ENCODE measurements at places on chromosomes 1 and 21.
A peak's percentile ranks its signal among the peaks of the same experiment; 100 is the strongest.

DNA sequence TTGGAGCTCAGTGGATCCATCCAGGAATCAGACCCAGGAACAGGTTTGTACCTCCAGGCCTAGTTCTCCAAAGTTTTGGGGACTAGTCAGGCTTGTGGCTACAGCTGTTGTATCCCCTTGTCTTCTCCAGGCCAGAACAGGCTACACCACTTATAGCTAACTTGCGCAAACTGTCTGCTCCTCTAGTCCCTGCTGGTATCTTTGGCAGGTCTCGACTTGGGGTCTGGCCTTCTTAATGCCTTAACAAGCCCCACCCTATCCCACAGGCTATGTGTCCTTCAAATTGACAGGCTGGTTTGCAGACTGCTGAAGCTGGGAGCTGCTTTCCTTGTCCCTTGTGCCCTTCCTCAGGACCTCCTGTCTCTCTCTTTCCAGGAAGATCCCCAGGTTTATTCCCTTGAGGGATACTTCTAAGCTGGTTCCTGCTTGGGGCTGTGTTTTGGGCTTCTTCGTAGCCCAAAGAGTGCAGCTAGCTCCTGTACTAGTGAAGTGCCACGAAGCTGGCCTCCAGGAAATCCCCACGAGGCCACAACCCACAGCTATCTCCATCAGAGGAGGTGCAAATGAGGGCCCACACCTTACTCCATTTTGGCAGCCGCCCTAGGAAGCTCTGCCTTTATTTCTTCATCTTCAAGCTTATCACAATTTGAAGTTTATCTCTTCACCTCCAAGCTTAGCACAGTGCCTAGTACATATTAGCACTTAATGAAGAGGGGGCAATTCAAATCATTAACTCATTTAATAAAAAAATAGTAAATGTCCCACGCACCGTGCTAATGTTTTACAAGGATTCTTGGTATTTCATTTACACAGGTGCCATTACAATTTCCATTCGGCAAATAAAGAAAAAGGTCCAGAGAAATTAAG lies 683 bp upstream of the DMAP1 start:
- no peak for DNase-seq

DNA sequence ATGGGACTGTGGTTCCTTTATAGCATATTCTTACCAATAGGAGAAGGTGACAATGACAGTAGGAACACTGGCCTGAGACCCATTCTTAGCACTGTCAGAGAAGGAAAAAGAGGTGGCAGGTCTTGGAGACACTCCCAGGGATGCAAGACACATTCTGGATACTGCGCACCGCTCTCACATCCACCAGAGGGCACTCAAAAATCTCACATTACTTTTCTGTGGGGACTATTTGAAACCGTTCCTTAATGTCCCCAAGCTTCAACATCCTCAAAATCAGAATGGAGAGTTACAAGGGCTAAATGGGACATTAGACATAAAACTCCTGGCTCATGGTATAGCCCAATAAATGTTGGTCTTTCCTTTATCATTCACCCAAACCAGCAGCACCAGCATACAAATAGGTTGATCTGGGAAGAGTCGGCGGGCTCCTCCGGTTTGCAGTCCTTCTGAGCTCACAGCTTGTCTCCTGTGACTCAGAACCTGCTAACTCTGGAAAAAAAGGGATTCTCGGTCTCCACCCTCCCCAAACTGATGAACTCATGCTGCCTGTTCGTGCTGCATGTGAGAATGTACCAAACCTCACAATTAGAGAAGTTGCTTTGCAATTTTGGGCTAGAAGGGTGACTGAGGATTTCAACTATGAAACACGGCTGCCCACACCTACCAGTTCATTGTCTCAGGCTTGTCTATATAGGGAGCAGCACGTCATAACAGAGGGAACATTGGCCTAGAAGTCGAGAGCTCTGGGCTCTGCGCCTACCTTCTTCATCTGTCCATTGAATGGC lies 40.2 kb downstream of the IL12RB2 start:
- peak; percentile 47 for DNase-seq

GRCh38 chr1:202691816-202692215 lies 18.4 kb downstream of the SYT2 start:
- peak; percentile 26 for DNase-seq

DNA sequence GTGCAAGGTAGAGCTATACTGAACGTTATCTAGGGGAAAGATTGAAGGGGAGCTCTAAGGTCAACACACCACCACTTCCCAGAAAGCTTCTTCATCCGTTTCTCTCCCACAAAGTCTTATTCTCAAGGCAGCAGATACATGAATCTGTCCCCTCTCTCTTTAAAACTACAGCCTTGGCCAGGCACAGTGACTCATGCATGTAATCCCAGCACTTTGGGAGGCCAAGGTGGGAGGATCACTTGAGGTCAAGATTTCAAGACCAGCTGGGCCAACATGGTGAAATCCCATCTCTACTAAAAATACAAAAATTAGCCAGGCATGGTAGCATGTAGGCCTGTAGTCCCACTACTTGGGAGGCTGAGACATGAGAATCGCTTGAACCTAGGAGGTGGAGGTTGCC lies 8.1 kb downstream of the CYP4X1 start:
- DNase-seq = no peak

DNA sequence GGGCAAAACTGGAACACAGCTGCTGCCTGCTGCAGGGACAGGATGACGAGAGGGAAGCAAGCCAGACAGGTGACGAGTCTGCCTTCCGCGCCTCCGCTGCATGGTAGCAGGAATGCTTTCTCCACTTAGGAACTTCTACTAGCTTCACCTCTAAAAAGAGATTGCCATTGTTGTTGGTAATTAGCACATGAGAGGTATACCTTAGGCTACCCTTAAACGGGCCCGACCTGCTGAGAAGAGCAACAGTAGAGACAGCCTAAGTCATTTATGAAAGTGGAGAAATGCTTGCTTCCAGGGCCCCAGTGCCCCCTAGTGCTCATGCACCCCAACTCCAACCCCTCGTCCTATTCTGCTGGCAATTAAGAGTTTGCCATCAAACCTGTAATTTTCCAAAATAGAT lies 96.9 kb upstream of the AKT3 start:
- no peak for DNase-seq

- DNase-seq = no peak
These were observed 11.2 kb upstream of the SLAMF9 start for GRCh38 chr1:159965263-159965662.

DNA sequence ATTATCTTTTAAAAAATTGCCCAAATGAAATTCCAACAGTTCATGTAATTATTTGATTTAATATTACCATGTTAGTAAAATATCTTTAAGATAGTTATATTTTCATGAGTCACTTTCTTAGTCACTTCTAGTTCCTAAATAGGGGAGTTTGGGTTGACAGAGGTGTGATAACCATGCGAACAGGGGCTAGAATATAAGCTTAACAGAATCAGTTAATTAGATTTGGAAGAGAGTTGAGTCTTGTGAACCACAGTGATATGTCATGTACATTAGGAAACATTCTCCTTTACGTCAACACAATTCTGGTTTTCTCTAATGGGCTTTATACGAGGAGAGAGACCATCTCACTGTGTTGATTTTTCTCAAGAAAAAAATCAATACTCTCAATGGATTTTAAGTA lies 64.8 kb upstream of the ZNF281 start:
- no peak for DNase-seq

- DNase-seq = no peak
These were observed 28.8 kb downstream of the COP1 start for GRCh38 chr1:176178316-176178715.

GRCh38 chr1:209462433-209462832 lies 121.1 kb upstream of the CAMK1G start:
- no peak for DNase-seq

- DNase-seq = no peak
These were observed 36.3 kb upstream of the PCBP3 start for GRCh38 chr21:45607021-45607908.

DNA sequence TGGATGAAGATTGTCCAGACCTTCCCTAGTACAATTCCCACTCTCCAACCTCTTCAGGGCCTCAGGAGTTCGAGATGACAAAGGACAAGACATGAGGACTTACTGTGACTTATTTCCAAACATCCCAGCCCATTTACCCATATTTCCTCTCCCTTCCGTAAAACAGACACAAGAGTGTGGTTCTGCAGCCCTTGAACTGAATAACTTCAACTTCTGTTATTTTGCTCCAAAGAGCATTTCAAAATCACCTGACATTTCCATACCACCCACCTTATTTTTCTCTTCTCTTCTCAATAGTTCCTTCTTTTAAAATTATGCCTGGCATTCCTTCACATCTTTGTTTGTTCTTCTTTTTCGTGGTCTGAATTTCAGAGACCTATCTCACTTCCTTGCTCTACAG lies 8.7 kb upstream of the OR10K2 start:
- DNase-seq = no peak

GRCh38 chr1:229068270-229068987 lies 202.5 kb upstream of the RAB4A start:
- DNase-seq = no peak

DNA sequence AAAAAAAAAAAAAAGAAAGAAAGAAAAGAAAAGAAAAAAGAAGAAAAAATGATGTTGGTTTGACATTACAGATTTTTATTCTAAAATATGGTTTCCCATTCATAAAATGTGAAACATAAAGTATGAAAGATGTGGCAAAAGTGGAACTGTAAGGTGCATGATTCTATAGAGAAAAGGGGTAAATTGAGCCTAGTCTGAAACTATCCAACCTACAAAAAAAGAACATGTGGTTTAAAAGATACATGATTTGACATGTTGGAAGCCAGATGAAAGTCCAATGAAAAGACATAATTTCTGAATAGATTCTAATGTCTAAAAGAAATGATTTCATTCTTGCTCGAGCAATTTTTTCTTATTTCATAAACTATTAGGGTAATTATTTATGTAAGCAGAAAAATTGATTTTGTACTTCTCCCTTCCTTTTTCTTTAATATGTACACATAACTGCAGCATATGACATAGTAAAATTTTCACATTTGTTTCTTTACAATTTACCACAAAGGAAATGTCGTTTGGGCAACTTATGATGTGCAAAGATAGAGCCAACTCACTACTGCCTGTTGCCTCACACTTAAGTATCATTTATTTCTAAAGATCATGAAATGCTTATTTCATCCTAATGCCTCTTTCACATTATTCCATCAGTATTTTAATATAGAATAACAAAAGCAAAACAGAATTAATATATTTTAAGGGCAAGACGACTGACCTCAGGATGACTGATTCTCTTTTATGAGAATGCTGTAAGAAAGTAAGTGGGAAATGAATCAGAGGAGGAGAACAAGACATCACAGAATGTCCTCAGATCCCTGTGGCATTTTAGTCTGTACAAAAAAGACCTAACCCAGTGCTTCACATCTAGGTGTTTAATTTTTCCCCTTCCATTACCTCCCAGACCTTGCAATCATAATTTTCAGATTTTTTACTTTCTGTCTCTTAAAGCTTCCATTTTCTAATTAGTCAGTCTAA lies 165.8 kb upstream of the HMCN1 start:
- no peak for DNase-seq

GRCh38 chr21:36437745-36438128 lies 42.2 kb downstream of the CLDN14 start:
- DNase-seq = no peak

- no peak for DNase-seq
These were observed 392.7 kb upstream of the LRRC7 start for GRCh38 chr1:69175053-69175452.

DNA sequence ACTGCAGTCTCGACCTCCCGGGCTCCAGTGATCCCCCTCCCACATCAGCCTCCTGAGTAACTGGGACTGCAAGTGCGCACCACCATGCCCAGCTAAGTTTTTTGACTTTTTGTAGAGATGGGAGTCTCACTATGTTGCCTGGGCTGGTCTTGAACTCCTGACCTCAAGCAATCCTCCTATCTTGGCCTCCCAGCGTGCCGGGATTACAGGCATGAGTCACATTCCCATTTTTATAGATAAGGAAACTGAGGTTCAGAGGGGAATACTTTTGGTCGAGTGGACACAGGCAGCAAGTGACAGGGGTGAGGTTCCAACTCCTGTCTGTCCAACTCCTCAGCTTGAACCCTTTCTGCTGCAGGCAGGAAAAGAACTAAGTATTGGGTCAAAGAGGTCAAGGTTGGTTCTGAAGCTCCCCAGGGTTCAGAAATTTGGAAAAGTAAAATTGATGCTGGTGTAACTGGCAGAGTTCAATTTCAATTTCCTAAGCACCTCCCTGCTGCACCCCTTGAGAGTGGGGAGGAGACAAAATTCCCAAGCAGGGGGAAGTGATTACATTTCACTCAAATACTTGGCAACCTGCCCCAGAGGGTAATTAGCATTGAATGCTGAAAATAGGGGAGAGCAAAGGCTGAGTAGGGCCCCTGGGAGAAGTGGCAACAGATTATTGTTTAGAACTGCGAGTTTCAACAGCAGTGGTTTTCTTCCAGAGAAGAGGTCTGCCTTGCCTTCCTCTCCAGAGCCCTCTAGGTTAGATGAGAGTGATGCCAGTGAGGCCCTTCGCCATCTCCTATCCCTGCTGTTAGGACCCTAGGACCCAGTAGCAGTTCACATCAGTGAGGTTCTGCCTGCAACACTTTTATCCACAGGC lies 17.5 kb upstream of the ALPL start:
- peak; percentile 89 for DNase-seq

- no peak for DNase-seq
These were observed 119.3 kb downstream of the SYT2 start for GRCh38 chr1:202590975-202591411.

GRCh38 chr1:121417325-121417923 lies 232.6 kb downstream of the SRGAP2C start:
- no peak for DNase-seq

DNA sequence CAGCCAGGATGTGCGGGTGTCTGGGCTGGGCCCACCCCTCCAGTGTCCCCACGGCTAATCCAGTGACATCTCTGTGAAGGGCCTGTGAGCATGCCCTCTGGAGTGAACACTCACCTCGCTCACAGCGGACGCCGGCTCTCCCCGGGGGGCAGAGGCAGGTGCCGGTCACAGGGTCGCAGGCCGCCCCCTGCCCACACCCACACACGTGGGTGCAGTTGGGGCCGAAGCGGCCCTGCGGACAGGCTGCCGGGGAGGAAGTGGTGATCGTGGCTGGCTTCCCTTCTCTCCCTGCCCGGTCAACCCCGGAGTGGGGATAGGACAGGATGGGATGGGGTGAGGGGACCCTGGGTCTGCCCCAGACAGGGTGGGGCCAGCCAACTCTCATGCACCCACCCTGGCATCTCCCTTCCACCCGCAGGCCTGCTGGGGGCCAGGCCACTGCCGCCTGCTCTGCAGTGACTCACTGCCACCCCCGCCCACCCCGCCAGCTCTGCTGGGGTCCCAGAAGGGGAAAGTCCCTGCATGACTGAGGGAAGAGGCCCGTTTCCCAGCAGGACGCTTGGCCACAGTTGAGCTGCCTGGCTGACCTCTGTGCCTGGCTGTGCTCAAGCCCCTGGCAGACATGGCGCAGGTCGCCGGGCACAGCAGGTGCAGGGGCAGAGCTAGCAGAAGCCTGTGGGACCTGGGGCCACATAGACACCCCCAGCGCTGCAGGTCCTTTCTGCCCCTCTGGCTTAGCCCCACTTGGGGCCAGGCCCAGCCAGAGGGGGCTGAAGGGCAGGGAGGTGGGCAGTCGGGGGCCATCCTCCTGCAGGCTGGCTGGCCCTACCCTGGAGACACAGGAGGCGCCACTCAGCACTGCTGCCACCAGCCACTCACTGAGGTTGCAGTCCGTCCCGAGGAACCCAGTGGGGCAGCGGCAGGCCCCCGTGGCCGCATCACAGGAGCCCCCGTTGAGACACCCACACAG lies 41.6 kb downstream of the ARHGEF16 start:
- no peak for DNase-seq
